Osteocyte (in vitro differentiated cells): ENCODE measurements at places on chromosomes 13 and 19.

DNA sequence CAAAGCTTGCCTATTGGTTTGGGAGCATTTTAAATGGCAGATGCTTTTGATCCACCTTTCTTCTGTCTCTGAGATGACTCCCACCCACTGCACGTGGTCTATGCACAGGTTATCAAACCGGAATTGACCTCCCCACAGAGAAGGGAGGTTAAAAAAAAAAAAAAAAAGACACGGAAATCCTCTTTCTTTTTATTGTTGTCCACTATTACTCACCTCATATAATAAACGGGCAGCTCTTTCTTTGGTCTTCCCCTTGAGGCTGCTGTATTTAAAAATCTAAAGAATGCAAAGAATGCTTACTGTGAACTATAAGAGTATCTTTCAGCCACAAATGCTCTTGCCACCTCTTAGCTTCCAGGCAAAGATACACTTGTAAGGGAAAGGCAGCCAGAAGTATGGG lies 329.7 kb downstream of the NDFIP2 start:
- no peak overlapping the region for H3K4me3 ChIP-seq
- H3K36me3 ChIP-seq, result no peaks in the 10 kb centered on the region
- H3K4me1 ChIP-seq, result peaks cover 21% of the 10 kb centered on the region
- peak overlapping the region; percentile 49 for H3K27ac ChIP-seq

DNA sequence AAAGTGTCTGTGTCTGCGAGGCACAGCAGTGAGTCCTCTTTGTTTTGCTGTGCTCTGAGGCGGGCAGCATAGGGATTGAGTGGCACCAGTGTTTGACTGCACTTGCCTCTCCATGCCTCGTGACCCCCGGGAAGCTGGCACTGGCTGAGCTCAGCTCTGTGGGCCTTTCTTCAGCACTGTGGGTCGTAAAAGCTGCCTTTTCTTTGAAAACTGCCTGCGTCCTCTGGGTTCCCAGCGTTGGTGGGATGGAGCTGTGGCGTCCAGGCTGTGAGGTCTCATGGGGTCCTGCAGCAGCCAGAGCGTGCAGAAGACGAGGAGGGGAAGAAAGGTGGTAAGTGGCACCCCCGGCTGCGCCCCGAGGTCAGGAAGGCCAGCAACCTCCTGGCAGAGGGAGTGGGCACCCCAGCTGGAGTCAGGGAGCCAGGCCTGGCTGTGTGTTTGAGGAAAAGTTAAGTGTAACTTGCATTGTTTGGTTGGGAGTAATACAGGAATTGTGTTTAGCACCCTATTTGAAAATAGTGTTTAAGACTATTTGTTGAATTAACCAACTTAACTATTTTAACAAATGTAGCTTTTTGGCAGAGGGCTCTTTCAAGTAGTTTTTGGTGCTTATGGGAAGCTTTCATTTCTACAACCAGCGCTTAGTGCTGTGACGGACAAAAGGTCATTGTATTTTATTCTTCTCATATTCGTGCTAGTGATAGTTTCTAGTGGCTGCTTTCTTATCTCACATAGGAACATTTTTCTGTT lies 79.3 kb upstream of the TEX29 start:
- H3K27ac ChIP-seq, result peak overlapping the region; percentile 39
- H3K27me3 ChIP-seq, result no peaks in the 10 kb centered on the region
- peaks cover 12% of the 10 kb centered on the region for H3K4me1 ChIP-seq
- no peak for DNase-seq
- no peak overlapping the region for H3K4me3 ChIP-seq
- H3K36me3 ChIP-seq, result peaks cover 63% of the 10 kb centered on the region

- no peaks in the 10 kb centered on the region for H3K4me1 ChIP-seq
- no peaks in the 10 kb centered on the region for H3K36me3 ChIP-seq
- no peak overlapping the region for H3K4me3 ChIP-seq
- H3K27me3 ChIP-seq, result peaks cover 3% of the 10 kb centered on the region
Observed at GRCh38 chr13:96817336-96817941, 176.8 kb downstream of the OXGR1 start.

GRCh38 chr19:41545547-41545946 lies 30.4 kb upstream of the CEACAM21 start:
- no peak overlapping the region for H3K27ac ChIP-seq
- no peaks in the 10 kb centered on the region for H3K4me1 ChIP-seq
- no peaks in the 10 kb centered on the region for H3K36me3 ChIP-seq
- peaks cover 26% of the 10 kb centered on the region for H3K27me3 ChIP-seq
- DNase-seq, result no peak
- no peak overlapping the region for H3K4me3 ChIP-seq

DNA sequence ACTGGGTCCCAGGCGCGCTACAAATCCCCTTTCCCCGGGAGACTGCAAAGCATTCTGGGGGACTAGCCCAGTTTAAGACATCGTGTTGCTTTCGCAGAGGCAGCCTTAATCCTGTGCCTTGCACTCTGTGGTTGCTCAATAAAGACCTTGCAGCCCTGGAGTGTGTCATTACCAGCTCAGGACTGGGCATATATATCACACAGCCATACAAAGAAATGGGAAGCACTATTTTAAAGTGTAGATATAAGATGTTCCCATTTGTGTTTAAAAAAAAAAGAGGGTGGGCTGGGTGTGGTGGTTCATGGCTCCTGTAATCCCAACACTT lies 11.1 kb downstream of the NAPA start:
- no peak for DNase-seq
- H3K4me1 ChIP-seq, result no peaks in the 10 kb centered on the region
- no peak overlapping the region for H3K4me3 ChIP-seq
- no peak overlapping the region for H3K27ac ChIP-seq

- no peak overlapping the region for H3K27ac ChIP-seq
- no peaks in the 10 kb centered on the region for H3K36me3 ChIP-seq
- no peak for DNase-seq
- H3K27me3 ChIP-seq, result no peaks in the 10 kb centered on the region
- no peak overlapping the region for H3K4me3 ChIP-seq
Observed at GRCh38 chr13:71513411-71514033, 353.5 kb downstream of the DACH1 start.

DNA sequence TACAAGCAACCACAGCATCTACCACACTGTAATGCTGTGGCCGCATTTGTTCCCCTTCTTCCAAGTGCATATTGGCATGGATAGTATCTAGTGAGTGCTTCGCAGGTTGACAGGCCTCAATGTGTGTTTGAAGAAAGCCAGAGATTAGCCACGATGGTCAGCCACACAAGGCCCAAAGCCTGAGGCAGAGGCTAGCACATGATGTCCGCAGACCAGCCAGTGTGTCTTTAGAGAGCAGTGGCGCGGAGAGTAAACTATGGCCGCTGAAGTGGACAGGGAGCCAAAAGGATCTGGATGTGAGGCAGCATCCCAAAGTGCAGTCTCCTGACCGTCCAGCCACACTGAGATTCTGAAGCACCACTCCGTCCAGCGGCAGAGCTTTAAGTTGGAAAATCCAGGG lies 36.0 kb downstream of the BRD4 start:
- H3K27me3 ChIP-seq, result no peaks in the 10 kb centered on the region
- H3K4me1 ChIP-seq, result peaks cover 97% of the 10 kb centered on the region
- H3K27ac ChIP-seq, result peak overlapping the region; percentile 93
- no peak for DNase-seq
- H3K4me3 ChIP-seq, result no peak overlapping the region

GRCh38 chr19:51292971-51293370 lies 18.5 kb upstream of the IGLON5 start:
- no peaks in the 10 kb centered on the region for H3K36me3 ChIP-seq
- DNase-seq, result no peak
- no peaks in the 10 kb centered on the region for H3K27me3 ChIP-seq
- H3K27ac ChIP-seq, result no peak overlapping the region

DNA sequence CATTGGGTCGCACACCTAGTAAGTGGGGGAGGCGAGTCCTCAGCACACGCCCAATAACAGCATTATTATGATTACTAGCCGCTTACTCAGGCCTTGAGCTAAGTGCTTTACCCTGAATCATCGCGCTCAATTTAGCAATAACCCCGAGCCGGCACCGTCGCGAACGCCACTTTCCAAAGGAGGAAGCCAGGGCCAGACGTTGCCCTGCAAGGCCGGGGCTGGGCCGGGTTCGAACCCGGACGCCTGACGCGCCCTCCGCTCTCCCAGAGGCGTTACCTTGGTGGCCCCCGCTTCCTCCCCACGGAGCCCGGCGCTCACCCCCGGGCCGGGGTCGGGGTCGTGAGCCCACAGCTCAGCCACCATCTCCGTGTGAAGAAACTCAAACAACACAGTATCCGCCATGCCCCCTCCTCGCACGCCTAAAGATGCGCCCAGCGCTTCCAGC lies at the start of gene TRAPPC6A:
Gene TRAPPC6A (minus strand): TSS at position 421 of the 445 bp plus-strand sequence. CDS start 19 bp downstream, at position 402.
- H3K36me3 ChIP-seq, result peaks cover 4% of the 10 kb centered on the region
- H3K4me3 ChIP-seq, result peak within 1 kb of the TSS; percentile 92
- peak within 1 kb of the TSS; percentile 96 for H3K27ac ChIP-seq
- peaks cover 29% of the 10 kb centered on the region for H3K4me1 ChIP-seq

- H3K4me3 ChIP-seq, result no peak overlapping the region
- no peaks in the 10 kb centered on the region for H3K36me3 ChIP-seq
- H3K27me3 ChIP-seq, result peaks cover 12% of the 10 kb centered on the region
- no peaks in the 10 kb centered on the region for H3K4me1 ChIP-seq
- DNase-seq, result no peak
Observed at GRCh38 chr13:21240586-21240985, 64.1 kb downstream of the MRPL57 start.

DNA sequence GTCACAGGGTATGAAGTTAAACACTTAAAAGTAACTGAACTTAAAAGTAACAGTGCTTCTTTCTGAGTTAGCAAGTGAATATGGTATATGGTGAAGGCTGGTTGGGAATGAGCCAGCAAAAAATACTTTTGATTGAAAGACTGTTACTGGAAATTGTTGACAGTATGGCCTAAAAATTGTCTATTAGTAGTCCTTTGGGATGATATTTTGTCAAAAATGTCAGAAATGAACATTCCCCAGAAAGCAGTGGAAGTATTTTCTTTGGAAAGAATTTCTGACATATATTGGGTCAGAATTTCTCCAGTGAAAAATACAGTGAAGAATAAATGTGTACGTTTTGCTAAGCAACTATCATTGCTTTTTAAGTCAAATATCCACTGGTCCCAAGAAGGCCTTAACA lies 860.5 kb downstream of the PCDH9 start:
- H3K27me3 ChIP-seq, result no peaks in the 10 kb centered on the region
- peaks cover 51% of the 10 kb centered on the region for H3K4me1 ChIP-seq
- H3K27ac ChIP-seq, result peak overlapping the region; percentile 90
- no peak overlapping the region for H3K4me3 ChIP-seq

- H3K27me3 ChIP-seq, result no peaks in the 10 kb centered on the region
- no peak overlapping the region for H3K27ac ChIP-seq
- H3K36me3 ChIP-seq, result no peaks in the 10 kb centered on the region
- no peak overlapping the region for H3K4me3 ChIP-seq
- H3K4me1 ChIP-seq, result no peaks in the 10 kb centered on the region
- DNase-seq, result no peak
Observed at GRCh38 chr13:78881751-78882150, 222.8 kb upstream of the OBI1 start.

GRCh38 chr13:25493931-25494640 lies 122.3 kb downstream of the ATP8A2 start:
- H3K4me3 ChIP-seq, result no peak overlapping the region
- H3K36me3 ChIP-seq, result no peaks in the 10 kb centered on the region
- no peak for DNase-seq
- H3K27ac ChIP-seq, result no peak overlapping the region

- H3K27ac ChIP-seq, result no peak overlapping the region
- H3K27me3 ChIP-seq, result peaks cover 17% of the 10 kb centered on the region
- H3K4me3 ChIP-seq, result no peak overlapping the region
- no peaks in the 10 kb centered on the region for H3K36me3 ChIP-seq
- peak; percentile 76 for DNase-seq
- H3K4me1 ChIP-seq, result no peaks in the 10 kb centered on the region
Observed at GRCh38 chr19:29579308-29579910, 26.7 kb upstream of the POP4 start.

GRCh38 chr13:26494571-26495195 lies 62.8 kb upstream of the WASF3 start:
- H3K4me1 ChIP-seq, result peaks cover 10% of the 10 kb centered on the region
- no peaks in the 10 kb centered on the region for H3K36me3 ChIP-seq
- H3K27ac ChIP-seq, result no peak overlapping the region
- peaks cover 5% of the 10 kb centered on the region for H3K27me3 ChIP-seq
- H3K4me3 ChIP-seq, result no peak overlapping the region

GRCh38 chr19:39265321-39265916 lies 2.8 kb upstream of the IFNL2 start:
- peaks cover 59% of the 10 kb centered on the region for H3K27me3 ChIP-seq
- H3K36me3 ChIP-seq, result no peaks in the 10 kb centered on the region
- H3K4me1 ChIP-seq, result no peaks in the 10 kb centered on the region
- H3K27ac ChIP-seq, result no peak overlapping the region

DNA sequence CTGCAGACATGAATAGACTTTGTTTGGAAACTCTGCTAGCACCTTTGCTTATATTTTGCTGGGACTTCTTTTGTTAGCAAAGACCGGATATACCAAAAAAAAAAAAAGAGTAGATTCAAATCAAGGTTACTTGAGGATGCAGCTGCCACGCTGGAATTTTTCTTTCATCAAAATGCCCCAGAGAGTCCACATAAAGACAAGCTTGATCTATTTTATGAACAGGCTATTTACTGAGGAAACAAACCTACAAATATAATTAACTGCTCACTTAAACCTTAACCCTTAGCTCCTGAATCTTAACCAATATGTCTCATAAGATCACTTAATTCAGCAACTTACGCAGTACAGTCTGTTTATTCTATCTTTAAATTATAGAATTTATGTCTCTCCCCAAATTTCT lies 27.1 kb upstream of the DOCK9 start:
- DNase-seq, result no peak
- H3K36me3 ChIP-seq, result no peaks in the 10 kb centered on the region
- no peaks in the 10 kb centered on the region for H3K27me3 ChIP-seq
- H3K27ac ChIP-seq, result no peak overlapping the region
- H3K4me1 ChIP-seq, result peaks cover 43% of the 10 kb centered on the region

DNA sequence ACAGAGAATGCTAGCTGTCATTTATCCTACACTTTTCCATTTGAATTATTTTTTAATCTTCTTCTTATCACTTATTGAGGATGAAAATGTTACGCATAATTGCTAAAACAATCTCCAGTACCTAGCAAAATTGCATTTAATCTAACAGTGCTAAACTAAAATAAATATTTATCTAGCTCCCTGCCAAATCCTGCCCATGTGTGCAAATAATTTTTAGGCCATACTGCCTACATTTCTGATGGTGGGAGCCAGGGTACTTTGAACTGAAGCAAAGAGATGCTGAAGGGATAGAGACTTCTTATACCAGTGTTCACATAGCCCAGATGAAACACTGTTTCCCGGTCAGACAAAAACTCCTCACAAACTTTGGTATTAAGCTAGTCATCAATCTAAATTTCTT lies 1268.7 kb upstream of the PCDH20 start:
- no peaks in the 10 kb centered on the region for H3K36me3 ChIP-seq
- DNase-seq, result no peak
- no peak overlapping the region for H3K27ac ChIP-seq
- no peaks in the 10 kb centered on the region for H3K27me3 ChIP-seq

DNA sequence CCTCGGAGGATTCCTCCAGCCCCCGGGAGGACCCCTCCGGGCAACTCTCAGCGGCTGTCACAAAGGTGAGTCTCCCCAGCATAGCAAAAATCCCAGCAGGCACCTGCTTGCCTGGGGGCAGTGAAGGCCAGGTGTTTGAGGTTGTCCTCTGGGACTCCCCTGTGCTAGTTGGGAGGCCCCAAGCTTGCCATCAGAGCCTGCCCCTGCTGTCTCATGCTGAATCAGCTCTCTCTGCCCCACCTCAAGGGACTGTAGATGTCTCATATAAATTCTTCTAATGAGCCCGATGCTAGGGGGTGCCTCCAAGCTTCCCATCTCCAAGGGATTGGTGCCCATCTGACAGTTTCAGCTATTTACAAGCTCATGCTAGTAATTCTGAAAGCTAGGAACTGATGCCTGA lies 53.6 kb downstream of the NWD1 start:
- no peak for DNase-seq
- no peaks in the 10 kb centered on the region for H3K36me3 ChIP-seq
- no peak overlapping the region for H3K4me3 ChIP-seq
